ENCODE measurements at places on chromosomes 1 and 21.

GRCh38 chr21:31340514-31340913 is 3.5 kb downstream of the TIAM1 start:
- peaks cover 16% of the 10 kb centered on the region for H3K36me3 ChIP-seq
- no peaks in the 10 kb centered on the region for H3K27me3 ChIP-seq
- no peak overlapping the region for H3K27ac ChIP-seq
- no peak for DNase-seq
- H3K4me3 ChIP-seq, result no peak overlapping the region

- no peaks in the 10 kb centered on the region for H3K36me3 ChIP-seq
- H3K4me1 ChIP-seq, result no peaks in the 10 kb centered on the region
- no peak overlapping the region for H3K27ac ChIP-seq
- no peak overlapping the region for H3K4me3 ChIP-seq
- no peaks in the 10 kb centered on the region for H3K27me3 ChIP-seq
Observed at GRCh38 chr1:152392909-152393308, 21.2 kb downstream of the CRNN start.

DNA sequence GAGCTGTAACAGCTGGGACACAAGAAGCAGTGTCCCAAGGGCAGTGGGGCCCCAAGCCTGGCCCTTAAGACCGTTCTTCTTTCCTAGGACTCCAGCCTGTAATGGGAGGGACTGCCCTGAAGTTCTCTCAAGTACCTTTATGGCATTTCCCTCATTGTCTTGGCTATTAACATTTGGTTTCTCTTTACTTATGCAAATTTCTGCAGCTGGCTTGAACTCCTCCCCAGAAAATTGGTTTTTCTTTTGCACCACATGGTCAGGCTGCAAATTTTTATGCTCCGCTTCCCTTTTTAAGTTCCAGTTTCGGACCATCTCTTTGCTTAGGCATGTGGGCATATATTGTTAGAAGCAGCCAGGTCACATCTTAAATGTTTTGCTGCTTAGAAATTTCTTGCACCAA is 3.1 kb upstream of the MROH9 start:
- no peak overlapping the region for H3K27ac ChIP-seq
- H3K36me3 ChIP-seq, result no peaks in the 10 kb centered on the region
- H3K4me1 ChIP-seq, result no peaks in the 10 kb centered on the region
- H3K27me3 ChIP-seq, result peaks cover 5% of the 10 kb centered on the region

GRCh38 chr1:24928689-24929397 is 1.2 kb downstream of the RUNX3 start:
- no peak overlapping the region for H3K27ac ChIP-seq
- no peak overlapping the region for H3K4me3 ChIP-seq
- H3K27me3 ChIP-seq, result peaks cover 94% of the 10 kb centered on the region
- peak; percentile 38 for DNase-seq

GRCh38 chr1:191984856-191985255 is 173.4 kb upstream of the RGS18 start:
- no peaks in the 10 kb centered on the region for H3K36me3 ChIP-seq
- no peak overlapping the region for H3K4me3 ChIP-seq
- no peaks in the 10 kb centered on the region for H3K27me3 ChIP-seq
- H3K27ac ChIP-seq, result no peak overlapping the region
- DNase-seq, result no peak
- no peaks in the 10 kb centered on the region for H3K4me1 ChIP-seq

- no peaks in the 10 kb centered on the region for H3K27me3 ChIP-seq
- peaks cover 14% of the 10 kb centered on the region for H3K4me1 ChIP-seq
- H3K27ac ChIP-seq, result no peak overlapping the region
- DNase-seq, result peak; percentile 23
- no peak overlapping the region for H3K4me3 ChIP-seq
- H3K36me3 ChIP-seq, result no peaks in the 10 kb centered on the region
Observed at GRCh38 chr1:115182012-115182715, 92.9 kb upstream of the TSPAN2 start.

- no peak overlapping the region for H3K4me3 ChIP-seq
- H3K4me1 ChIP-seq, result peaks cover 20% of the 10 kb centered on the region
- no peak for DNase-seq
Observed at GRCh38 chr1:67723620-67724019, 38.6 kb downstream of the GADD45A start.

DNA sequence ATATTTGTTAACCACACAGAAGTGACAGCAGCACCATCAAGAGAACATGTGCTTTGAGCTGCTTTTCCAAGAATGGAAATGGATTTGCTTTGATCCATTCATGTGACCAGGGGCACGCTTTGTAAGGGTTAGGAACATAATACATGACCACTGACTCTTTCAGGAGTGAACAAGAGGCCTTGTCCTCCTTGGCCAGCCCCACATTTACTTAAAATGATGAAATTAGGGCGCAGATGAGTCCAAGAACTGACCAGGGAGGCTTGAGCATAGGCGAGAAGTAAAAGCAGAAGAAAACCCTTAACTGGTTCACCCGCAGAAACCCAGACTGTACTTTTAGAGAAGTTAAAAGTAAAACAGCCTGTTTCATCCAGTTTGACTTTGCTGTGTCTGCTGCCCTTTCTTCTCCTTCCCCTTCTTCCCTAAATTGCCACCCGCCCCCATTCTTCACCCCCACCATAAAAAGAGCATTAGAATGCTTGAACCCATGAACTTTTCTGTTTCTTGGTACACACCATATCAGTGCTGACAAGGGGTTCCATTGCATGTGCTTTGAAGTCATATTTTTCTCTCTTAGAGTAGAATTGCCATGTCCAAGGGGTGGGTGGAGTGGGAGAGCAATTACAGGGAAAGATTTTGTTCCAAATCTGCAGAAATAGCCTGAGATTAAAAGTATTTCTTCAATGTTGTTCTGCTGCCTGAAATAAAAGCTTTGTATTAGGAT is 2.6 kb upstream of the GLUL start:
- H3K4me1 ChIP-seq, result peaks cover 6% of the 10 kb centered on the region
- H3K36me3 ChIP-seq, result no peaks in the 10 kb centered on the region
- DNase-seq, result no peak
- H3K27ac ChIP-seq, result no peak overlapping the region

DNA sequence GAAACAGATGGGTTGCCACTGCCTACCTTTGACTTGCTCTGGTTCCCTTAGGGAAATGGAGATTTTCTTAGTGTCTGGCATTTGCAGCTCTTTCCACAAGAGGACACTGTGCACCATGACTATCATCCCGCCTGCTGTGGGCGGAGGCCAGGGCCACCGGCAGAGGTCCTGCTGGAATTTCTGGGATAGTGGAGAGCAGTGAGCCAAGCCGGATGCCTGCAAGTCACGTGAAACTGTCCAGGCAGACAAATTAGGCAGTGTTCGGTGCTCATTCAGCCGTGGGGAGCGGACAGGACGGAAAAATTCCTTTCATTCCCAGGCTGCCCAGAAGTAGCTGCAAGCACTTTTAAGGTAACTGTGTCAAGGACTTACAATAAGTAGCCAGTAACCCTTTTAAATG is 43.4 kb downstream of the IGSF5 start:
- no peak overlapping the region for H3K4me3 ChIP-seq
- H3K27me3 ChIP-seq, result no peaks in the 10 kb centered on the region
- peaks cover 4% of the 10 kb centered on the region for H3K4me1 ChIP-seq
- DNase-seq, result peak; percentile 9

DNA sequence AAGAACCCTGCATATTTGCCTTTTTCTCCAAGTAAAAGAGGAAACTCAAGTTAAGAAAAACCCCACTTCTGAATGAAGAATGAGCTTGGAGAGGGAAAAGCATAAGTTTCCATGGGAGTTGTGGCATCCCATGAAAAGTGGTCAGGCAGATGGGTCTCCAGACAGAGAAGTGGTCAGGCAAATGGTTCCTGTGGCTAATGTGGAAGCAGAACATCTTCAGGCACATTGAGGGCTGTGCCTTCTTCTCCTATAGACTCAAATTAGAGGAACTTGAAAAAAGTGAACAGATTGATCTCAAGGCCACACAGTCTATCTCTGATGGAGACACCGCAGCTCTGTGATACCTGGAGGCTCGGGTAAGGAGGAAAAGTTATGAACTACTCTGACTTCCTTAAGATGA is 55.7 kb upstream of the KIRREL1 start:
- H3K36me3 ChIP-seq, result no peaks in the 10 kb centered on the region
- H3K4me3 ChIP-seq, result no peak overlapping the region
- DNase-seq, result no peak
- peaks cover 46% of the 10 kb centered on the region for H3K27me3 ChIP-seq

GRCh38 chr1:115473986-115474565 is 136.0 kb upstream of the NGF start:
- H3K4me3 ChIP-seq, result no peak overlapping the region
- H3K27ac ChIP-seq, result no peak overlapping the region
- H3K36me3 ChIP-seq, result no peaks in the 10 kb centered on the region
- peaks cover 10% of the 10 kb centered on the region for H3K27me3 ChIP-seq

GRCh38 chr1:81517987-81518386 is 282.7 kb upstream of the ADGRL2 start:
- no peak for DNase-seq
- no peaks in the 10 kb centered on the region for H3K27me3 ChIP-seq
- no peaks in the 10 kb centered on the region for H3K4me1 ChIP-seq
- no peaks in the 10 kb centered on the region for H3K36me3 ChIP-seq
- no peak overlapping the region for H3K27ac ChIP-seq

DNA sequence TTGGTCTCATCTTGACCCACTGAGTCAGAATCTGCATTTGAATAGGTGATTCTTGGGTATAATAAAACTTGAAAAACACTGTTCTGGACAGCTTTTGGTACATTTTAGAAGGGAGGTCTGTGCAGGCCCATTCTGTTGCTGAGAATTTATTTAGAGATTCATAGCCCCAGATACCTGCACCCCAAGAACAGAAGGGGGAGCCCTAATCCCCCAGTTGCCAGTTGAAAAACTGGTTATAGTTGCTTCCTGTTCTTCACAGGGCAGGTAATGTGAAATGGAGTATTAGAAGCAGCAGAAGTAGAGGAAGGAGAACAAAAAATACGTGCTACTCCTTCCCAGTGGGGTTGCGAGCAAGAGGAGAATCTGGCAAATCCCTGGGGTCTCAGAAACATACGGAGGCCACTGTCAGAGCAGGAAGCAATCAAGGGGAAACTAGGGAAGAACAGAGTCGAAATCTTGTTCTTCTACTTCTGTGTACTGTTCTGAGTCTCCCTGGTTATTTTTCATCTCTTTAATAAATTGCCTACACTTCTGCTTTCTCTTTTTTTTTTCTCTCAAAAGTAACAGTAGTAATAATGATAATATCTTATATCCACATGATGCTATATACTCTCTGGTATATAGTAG is 4.6 kb upstream of the CLCA2 start:
- no peak overlapping the region for H3K27ac ChIP-seq
- no peaks in the 10 kb centered on the region for H3K27me3 ChIP-seq
- H3K4me1 ChIP-seq, result peaks cover 1% of the 10 kb centered on the region

DNA sequence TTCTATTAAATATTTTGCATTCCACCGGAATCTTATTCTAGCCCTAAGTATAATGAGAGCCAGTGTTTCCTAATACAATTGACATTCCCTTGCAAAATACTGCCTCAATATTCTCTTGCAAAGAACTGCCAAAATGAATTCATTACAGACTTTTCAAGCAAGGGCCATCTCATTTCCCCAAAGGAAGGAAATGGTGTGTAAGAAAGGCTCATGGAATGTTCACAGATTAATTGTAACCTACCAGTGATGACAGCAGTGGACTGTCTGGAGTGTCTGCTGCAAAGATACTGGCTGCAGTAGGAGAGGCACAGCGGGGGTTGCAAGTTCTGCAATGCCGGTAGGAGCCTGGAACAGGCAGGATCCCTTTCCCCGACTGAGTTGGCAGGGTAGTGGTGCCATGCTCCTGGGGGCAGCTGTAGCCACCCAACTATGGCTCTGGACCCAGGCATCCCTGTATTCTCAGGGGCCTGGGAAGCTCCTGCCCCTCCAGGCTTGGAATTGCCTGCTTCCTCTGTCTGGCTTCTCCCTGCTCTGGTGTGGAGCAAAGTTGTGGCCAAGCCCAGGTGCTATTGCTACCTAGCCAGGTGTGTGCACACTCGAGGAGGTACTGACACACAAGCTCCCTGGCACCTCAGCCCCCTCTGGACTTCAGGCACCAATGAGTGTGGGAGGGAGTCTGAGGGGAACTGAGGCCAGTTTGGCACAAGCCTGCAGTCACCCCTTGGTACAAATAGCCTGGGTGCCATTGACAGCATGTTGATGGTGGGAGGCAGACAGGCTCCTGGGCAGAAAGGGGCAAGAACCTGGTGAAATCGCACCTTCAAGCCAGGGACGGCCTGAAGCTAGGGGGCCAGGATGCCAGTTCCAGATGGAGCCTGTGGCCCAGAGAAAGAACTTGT is 1371.0 kb downstream of the KCNT2 start:
- H3K36me3 ChIP-seq, result no peaks in the 10 kb centered on the region
- no peaks in the 10 kb centered on the region for H3K4me1 ChIP-seq
- no peak overlapping the region for H3K27ac ChIP-seq
- no peak overlapping the region for H3K4me3 ChIP-seq
- H3K27me3 ChIP-seq, result no peaks in the 10 kb centered on the region

- peak; percentile 79 for DNase-seq
- H3K27me3 ChIP-seq, result no peaks in the 10 kb centered on the region
- H3K36me3 ChIP-seq, result no peaks in the 10 kb centered on the region
- no peak overlapping the region for H3K27ac ChIP-seq
- H3K4me1 ChIP-seq, result no peaks in the 10 kb centered on the region
Observed at GRCh38 chr1:66253330-66253921, 280.5 kb upstream of the SGIP1 start.

- no peak overlapping the region for H3K4me3 ChIP-seq
- peaks cover 59% of the 10 kb centered on the region for H3K27me3 ChIP-seq
- peaks cover under 1% of the 10 kb centered on the region for H3K4me1 ChIP-seq
- no peaks in the 10 kb centered on the region for H3K36me3 ChIP-seq
- DNase-seq, result no peak
Observed at GRCh38 chr1:7698641-7699040, 72.5 kb upstream of the VAMP3 start.

- no peaks in the 10 kb centered on the region for H3K36me3 ChIP-seq
- H3K4me3 ChIP-seq, result no peak overlapping the region
- H3K4me1 ChIP-seq, result no peaks in the 10 kb centered on the region
- H3K27ac ChIP-seq, result no peak overlapping the region
- no peak for DNase-seq
- peaks cover 12% of the 10 kb centered on the region for H3K27me3 ChIP-seq
Observed at GRCh38 chr1:207981976-207982375, 71.1 kb upstream of the CD34 start.

DNA sequence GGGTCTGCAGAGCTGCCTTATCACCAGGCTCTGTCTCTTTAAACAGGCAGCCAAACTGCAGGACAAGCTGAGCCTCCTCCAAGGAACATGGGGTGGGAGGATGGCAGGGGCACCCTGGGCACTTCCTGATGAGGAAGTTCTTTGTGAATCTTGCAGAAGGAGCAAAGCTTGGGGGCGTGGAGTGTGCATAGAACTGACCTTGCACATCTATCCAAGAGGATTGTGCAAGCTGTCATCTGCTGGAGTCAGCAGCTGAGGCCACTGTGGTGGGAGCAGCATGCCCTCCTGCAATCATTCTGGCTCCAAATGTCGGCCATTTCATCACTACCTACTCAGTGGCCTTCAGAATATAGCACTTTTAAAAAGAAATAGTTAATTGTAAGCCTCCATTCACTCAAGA is 182.2 kb downstream of the AJAP1 start:
- no peak for DNase-seq
- H3K27me3 ChIP-seq, result no peaks in the 10 kb centered on the region
- H3K4me3 ChIP-seq, result no peak overlapping the region
- H3K27ac ChIP-seq, result no peak overlapping the region
- no peaks in the 10 kb centered on the region for H3K36me3 ChIP-seq
- no peaks in the 10 kb centered on the region for H3K4me1 ChIP-seq

All from mesenchymal stem cell (in vitro differentiated cells and primary cell).